ENCODE measurements at places on chromosomes 6 and 20.

DNA sequence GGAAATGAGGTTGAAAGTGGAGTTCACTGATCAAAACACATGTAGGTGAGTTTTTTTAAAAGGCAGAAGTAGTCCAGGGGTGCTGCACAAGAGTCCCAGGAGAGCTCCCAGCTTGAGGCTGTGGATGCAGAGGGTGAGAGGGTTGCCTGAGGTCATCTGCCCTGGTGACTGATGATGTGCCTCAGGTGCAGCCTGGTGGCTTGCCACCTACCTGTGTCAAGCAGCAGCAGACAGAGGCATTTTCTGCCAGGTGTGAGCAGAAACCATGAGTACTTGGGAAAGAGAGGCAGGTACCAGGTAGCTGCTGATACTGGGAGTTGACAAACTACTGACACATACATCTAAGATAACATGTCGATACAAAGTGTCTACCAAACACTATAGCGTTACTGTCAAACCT, 92.5 kb downstream of the SCP2D1 start:
- no peak for DNase-seq

DNA sequence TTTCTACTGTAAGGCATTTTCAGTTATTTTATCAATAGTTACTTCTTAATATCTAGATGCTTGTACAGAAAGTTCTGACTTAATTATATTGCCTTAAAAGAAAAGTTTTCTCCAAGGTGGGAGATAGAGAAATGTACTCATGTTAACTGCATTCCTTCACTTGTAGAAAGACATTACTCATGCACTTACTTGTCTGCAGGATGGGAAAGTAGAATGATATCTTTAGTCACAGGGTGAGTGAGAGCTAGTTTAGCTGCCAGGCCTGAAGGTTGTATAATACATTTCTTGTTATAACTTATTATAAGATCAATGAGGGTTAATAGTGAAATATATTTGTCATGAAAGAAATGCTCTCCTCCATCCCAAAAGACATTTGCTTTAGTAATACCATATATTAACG, 92.1 kb downstream of the CRYBG1 start:
- no peak for DNase-seq

- no peak for DNase-seq
These were observed 81.4 kb upstream of the DUSP22 start for GRCh38 chr6:210778-211374.

DNA sequence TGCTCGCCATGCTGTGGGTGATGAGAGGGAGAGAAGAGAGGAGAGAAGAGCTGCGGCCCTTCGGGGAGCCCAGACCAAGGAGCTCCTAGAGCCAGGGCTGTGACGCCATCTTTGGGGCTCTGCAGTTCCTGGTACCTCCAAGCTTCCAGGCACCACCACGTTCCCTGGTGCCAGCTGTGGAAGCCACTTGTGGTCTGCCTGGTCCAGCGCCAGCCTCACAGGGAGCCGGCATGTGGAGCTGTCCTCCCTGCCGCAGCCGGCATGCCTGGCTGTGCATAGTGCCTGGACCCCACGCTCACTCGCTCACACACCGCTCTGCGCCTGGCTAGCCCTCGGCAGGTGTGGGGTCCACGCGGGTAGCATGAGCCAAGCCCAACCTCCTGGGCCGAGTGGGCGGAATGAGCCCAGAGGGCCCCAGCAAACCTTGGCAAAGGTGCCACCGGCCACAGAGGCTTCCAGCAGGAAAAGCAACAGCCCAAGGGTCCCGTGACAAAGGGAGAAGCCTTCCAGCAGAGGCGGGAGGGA, 19.3 kb upstream of the CHRNA4 start:
- DNase-seq: no peak

- no peak for DNase-seq
These were observed 67.7 kb downstream of the RPP40 start for GRCh38 chr6:4935975-4936680.

DNA sequence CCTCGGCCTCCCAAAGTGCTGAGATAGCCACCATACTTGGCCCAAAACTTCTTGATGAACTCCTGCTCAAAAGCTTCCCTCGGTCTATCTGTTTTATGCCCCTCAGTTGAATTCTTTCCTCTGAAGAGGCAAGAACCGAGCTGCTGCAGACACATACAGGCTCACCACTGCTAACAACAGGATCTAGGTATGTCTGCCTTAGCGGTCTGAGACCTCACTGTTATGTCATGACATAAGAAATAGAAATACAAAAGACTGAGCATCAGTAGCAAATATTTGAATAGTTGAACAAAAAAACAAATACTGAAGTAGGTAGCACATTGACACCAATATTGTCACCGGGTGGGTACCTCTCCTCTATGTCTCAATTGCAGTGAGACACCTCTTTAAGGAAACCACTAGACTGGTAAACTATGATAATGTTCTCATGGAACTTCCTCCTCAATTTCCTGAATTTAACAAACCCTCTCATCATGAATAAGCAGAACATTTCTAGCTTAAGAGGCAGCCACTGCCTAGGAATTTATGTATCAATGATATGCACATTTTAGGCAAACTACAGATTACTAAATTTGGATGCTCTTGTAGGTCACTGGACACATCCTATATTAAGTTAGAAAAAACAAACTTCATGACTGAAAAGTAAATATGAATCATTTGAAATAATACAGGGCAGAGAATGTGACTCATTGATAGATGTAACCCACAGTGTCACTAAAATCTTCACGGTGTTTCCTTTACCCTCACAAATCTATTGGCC, 9.4 kb upstream of the STXBP5 start:
- no peak for DNase-seq
